ENCODE measurements at places on chromosomes 13 and 19.

DNA sequence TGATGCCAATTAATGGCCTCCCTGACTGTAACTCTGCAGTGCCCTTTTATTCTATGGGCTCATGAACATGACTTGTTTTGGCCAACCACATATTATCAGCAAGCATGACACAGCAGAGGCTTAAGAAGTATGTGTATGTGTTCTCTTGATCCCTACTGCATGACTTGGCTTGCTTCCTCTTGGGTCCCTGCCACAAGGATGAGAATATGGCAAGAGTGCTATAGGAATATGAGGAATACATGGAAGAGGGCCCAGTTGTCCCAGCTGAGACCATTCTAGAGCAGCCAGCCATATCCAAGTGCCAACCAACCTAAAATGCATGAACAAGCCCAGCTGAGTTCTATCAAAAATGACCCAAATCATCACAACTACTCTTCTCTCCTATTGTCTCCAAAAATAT is 576.7 kb upstream of the PCDH9 start:
- DNase-seq = no peak

DNA sequence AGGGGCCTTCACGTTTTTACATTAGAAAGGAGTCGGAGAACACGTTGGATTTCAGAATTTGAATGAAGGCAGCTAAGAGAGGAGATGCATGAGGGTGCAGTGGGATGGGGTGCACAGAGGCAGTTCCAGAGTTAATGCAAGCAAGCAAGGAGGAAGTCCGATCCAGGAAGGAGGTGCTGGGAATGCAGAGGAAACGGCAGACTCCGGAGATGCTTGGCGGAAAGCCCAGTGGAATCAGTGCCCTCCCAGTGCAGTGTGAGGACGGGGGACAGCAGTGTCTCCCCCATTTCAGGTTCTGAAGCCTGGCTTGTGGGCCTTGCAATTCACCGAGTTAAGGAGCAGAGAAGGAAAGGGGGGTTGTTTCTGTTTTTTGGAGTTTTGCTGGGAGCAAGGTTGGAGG is 100.4 kb downstream of the COL4A2 start:
- no peak for DNase-seq

GRCh38 chr19:13234518-13234917 is 84.3 kb downstream of the IER2 start:
- DNase-seq = no peak

DNA sequence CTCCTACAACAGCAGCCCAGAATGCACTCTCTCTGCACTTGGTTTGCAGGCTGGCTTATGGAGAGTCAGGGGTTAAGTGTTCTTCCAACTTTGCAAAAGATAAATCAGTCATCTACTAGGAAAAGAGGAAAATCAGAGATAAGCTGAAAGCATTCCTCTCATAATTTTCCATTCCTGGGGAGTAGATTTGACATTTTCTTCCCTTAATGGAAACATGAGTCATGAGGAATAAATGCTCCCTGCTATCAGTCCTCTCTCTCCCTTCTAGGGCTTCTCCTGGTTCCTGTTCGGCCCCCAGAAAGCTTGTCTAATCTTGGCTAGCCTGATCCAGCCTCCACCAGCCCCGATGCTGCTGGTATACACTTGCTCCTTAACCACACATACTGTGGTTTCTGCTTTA is 28.4 kb upstream of the ENOX1 start:
- DNase-seq = no peak

DNA sequence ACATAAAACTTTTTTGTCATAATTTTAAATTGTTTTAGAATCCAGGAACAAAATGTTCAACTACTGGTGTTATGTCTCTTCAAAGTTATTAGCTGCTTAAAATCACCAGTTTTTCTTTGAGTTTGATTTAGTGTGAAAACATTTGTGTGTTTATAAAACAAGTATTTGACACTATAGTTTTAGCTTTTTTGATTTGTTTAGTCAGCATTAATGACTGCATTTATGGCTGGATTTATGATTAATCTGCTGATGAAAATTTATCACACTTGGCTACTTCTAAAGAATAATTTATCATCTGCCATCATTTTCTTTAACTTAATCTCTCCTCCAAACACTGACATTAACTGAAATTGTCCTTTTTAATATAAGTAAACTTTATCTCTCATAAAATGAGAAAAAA is 1465.9 kb upstream of the SLC10A2 start:
- no peak for DNase-seq

DNA sequence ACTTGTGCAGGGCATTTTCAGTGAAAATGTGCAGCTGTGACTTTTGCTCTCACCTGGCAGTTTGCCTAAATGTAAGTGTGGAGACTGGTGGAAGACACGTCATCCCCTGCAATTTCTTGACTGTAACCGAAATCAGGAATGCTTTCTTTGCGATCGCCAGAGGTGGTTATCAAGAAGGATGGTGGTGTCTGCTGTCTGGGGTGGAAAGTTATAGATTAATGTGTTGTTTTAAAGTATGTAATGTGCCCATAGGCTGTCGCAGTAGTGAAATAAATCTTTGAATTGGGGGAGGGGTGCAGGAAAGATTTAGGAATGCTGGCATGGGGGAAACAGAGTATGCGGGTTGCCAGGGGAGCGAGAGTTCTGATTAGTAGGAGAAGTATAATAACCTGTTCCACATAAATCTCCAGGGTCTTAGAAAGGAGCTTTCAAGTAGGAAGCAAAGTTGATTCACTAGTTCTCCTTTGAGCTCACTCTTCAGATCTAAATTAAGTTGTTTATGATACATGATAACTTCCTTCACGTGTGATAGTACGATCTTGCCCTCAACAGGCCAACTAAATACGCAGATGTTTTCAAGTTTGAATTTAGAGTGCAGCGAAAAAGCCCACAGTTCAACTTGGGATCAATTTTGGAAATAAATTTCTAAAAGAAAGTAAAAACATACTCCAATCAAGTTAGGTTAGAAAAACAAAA is 1520.0 kb upstream of the SLC10A2 start:
- no peak for DNase-seq

DNA sequence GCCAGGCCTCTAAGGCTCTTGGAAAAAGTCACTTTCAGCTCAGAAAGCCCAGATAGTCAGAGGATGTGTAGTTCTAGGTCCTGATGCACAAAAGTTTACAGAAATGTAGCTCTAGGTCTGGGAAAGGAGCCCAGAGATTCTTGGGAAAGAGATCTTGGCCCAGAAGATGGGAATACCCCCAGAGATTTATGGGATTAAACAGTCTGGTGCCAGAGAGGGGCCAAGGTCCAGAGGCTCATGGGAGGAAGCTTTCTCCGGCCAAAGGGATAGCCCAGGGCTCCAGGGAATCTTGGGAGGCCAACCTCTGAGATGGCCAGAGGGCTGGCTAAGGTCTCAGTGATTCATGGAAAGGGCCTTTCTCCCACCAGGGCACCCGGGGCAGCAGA is 15.2 kb downstream of the BCAT2 start:
- DNase-seq = no peak

GRCh38 chr13:78138756-78139155 is 220.1 kb upstream of the EDNRB start:
- no peak for DNase-seq

GRCh38 chr13:67258482-67258881 is 28.3 kb upstream of the PCDH9 start:
- DNase-seq = no peak

- DNase-seq = no peak
These were observed 7.0 kb downstream of the HIF3A start for GRCh38 chr19:46303691-46304397.

GRCh38 chr19:7521551-7522071 is 813 bp upstream of the MCOLN1 start:
- no peak for DNase-seq

DNA sequence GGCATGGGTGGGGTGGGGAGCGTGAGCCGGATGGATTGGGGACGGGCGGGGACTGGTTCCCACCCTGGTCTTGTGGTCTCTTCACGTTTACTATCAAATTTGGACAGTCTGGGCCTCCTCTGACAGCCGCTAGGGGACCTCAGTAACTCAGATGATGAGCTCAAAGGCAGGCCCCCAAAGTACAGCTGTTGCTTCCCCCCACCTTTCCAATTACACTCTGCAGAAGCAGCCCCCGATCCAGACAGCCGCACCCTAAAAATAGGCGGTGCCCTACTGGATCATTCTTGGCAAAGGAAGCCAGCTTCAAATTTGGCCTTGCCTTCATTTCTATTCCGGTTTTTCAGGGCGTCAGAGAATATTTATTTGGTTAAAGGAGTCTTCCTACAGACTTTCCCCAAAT is 1.9 kb upstream of the FOXO1 start:
- no peak for DNase-seq

GRCh38 chr19:55346725-55347441 is 7.2 kb downstream of the KMT5C start:
- DNase-seq = no peak

DNA sequence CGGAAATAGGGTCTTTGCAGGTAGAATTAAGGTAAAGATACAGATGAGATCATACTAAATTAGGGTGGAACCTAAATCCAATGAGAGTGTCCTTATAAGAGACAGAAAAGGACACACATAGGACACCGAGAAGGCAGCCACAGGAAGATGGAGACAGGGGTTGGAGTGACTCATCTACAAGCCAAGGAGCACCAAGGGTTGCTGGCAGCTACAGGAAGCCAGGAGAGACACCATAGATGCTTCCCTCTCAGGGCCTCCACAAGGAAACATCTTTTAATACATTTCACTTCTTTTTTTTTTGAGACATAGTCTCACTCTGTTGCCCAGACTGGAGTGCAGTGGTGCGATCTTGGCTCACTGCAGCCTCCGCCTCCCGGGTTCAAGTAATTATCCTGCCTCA is 10.1 kb downstream of the TMEM143 start:
- DNase-seq = no peak

GRCh38 chr19:39155114-39155700 is 29.6 kb downstream of the PAK4 start:
- no peak for DNase-seq

DNA sequence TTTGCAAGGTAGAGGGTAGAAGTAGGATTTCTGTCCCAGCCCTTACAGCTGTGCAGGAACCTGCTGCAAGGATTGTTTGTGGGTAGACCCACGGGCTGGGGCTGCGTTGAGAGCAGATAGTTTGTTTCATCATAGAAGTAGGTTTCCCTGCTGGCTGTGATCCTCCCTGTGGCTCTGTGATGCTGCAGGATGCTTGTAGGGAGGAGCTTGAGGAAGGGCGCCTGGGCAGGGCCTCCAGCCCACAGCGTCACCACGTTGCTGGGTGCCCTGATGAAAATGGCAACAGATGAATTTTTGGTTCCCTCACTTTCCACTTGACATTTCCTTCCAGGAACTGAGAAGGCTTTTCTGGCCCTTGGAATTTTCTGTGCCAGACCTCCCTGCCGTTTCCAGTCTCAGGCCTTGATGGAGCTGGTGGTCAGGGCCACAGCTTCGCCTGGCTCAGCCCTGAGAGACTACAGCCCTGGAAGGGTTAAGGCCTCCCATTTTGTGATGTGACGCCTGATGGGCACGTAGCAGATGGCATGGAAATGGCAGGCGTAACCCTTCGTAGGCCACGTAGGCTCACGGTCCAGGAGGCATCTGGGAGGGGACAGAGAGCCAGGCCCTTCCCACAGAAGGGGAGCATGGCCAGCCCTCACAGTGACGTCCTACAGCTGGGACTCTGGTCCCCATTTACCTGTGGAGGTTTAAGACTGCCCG is 42.2 kb downstream of the GATAD2A start:
- no peak for DNase-seq

DNA sequence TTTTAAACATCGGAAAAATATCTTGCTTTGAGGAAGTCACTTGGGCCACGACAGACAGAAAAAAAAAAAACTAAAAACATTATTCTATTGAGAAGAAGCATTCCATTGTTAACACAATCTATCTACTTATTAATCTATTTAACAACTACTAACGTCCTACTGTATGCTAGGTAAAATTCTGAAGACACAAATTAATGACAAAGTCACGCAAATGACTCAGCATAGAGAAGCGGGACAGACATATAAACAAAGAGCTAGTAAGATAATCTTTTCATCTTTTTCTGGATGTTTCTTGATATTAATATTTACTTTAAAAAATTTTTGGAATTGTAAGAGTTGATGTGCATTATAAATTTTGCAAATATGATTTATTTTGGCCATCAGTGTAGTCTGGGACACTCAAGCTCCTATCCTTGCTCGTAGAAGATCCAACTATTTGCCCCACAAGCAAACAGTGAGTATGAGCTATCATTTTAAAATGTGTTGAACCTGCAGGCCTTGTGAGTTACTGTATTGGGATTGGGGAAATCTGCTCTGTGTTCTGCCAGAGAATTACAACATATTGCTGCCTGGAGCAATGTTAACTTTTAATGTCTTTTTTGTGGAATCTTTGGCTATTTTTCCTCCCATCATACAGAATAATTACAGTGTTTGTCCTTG is 109.1 kb downstream of the PCDH9 start:
- DNase-seq = no peak

GRCh38 chr13:25042151-25042865 is 53.6 kb upstream of the PABPC3 start:
- no peak for DNase-seq

DNA sequence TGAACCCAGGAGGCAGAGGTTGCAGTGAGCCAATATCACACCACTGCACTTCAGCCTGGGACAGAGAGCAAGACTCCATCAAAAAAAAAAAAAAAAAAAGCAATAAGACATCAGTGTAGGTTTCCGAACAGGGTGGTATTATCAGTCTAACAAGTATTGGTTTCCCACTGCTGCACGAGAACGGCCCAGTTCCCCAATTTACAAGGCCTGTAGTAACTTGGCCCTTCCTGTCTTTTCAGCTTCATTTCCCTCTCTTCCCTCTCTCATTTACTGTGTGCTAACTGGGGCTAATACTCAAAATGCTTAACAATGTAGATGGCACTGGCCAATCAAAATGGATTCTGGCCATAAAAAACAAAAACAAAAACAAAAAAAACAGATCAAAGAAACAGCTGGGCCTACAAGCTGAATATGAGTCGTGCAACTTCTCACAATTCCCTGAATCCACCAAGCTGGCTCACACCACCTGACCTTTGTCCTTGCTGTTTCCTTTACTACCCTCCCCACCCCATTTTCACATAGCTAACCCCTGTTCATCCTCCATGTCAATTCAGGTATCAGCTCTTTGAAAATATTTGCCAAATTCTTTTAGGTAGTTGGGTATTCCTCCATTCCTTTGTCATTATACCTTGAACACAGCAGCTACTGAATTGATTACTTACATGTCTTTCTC is 2.4 kb downstream of the TEX101 start:
- DNase-seq = no peak

GRCh38 chr13:32453981-32454380 is 26.1 kb upstream of the N4BP2L1 start:
- no peak for DNase-seq

All from posterior cingulate gyrus (tissue), 11 donors.